ENCODE measurements at places on chromosomes 11 and 22.
A peak's percentile ranks its signal among the peaks of the same experiment; 100 is the strongest.

DNA sequence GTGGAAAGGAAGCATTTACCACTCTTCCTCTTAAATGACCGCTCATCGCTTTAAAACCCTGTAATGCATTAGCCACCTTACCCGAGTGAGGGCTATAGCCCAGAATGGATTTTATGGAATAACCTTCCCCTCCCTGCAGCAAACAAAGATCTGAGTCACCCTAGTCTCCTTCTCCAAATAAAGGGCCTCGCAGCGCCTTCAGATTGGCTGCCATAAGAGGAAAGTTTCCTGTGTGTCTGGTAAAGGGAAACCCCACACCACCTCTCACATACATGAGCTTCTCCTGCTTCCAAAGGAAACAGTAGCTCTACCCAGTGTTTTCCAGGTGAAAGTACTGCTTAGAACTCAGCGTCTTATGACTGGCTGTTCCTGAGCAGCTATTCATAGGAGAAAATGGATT, 47.8 kb downstream of the PPP2R1B start:
- peak; percentile 63 for DNase-seq

DNA sequence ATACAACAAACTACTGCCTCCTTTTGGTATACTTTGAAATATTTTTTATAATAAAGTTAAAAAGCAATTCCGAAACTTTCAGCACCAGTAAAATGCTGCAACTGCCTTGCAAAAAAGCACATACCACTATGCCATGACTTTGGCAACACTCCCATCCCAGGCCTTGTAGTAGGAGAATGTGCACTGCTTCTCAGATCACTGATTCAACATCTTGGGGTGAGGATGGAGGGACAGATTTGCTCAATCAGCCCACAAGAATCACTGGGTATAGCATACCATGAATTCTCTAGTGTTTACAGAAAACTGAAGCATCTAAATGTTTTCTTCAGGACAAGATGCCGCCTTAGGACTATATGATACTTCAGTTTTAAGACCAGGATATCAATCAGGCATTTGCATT, 14.9 kb downstream of the EIF4ENIF1 start:
- no peak for DNase-seq

GRCh38 chr22:50628543-50629134, 687 bp upstream of the ARSA start:
- DNase-seq, result no peak

- no peak for DNase-seq
Observed at GRCh38 chr11:126011265-126011664, 51.4 kb downstream of the CDON start.

GRCh38 chr11:76335842-76336241, 45.1 kb downstream of the THAP12 start:
- no peak for DNase-seq

GRCh38 chr11:131118247-131118646, 202.0 kb upstream of the SNX19 start:
- DNase-seq, result no peak

- DNase-seq, result no peak
Observed at GRCh38 chr11:126522152-126522551, 166.7 kb downstream of the ST3GAL4 start.

DNA sequence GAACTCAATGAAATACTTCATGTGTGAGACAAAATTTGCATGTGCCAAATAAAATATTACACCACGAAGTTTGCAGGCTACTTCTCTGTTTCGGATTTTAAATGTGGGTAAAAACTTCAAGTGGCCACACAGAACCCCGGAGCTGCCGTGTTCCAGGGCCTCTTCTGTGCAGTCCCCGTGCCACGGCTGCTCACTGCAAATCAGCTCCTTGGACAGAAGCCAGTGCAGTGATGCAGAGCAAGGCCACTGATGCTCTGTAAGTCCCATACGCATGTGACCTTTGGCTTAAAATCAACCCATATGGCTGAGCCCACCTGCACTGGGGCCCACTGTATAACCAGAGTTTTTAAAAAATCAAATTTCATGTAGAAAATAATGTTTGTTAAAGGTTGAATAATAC, 1309.4 kb downstream of the TBC1D22A start:
- no peak for DNase-seq

DNA sequence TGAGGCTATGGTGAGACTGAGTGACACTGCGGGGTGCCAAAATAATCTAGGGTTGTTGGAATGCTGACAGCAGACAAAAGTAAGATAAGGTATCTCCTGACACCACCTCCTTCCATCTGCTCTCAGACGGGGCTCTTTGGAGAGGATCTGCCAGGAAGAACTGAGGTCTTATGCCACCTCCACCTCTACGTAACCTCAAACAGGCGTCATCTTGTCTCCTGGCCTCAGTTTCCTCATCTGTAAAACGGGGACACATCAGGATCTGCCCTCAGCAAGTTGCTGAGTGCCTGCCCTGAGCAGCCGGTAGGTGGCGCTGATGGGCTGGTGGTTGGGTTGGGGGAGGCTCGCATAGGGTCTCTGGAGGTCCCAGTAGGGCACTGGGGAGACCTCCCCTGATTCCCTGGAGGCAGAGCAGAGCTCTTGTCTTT, 1.7 kb upstream of the MYEOV start:
- DNase-seq, result no peak

GRCh38 chr11:13150487-13150886, 127.1 kb upstream of the BMAL1 start:
- DNase-seq, result no peak

DNA sequence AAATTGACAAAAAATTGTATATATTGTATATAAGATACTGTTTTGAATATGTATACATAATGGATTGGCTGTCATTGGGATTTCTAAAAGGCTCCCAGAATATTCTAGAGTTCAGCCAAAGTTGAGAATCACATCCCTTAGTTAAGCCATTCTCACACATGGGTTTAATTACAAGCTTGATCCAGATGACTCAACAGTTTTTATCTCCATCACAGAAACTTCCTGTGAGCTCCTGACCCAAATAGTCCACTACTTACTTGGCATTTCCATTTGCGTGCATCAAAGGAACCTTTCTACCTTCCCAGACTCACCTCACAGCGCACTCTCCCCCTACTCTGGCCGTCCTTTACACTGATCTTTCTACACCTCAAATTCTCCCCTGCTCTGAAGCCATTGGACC, 184.8 kb upstream of the ARHGAP20 start:
- no peak for DNase-seq

DNA sequence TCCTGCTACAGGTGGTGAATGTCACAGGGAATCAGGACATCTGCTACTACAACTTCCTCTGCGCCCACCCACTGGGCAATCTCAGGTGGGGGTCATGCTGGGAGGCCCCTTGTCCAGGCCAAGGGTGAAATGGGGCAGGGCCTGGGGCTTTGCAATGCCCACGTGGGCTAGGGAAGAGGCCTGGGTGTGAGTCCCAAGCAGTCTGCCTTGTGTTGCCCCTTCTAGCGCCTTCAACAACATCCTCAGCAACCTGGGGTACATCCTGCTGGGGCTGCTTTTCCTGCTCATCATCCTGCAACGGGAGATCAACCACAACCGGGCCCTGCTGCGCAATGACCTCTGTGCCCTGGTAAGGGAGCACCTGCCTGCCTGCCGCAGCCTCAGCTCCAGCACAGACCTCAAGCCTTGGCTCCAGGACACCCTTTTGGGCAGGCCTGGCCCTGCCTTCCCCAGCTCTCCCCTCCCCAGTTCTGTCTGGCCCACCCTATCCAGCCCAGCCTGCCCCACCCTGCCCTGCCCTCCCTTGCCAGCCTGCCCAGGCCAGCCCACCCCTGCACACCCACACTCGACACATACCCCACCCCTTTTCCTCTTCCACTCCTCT, 9.1 kb upstream of the TAGLN start:
- no peak for DNase-seq

DNA sequence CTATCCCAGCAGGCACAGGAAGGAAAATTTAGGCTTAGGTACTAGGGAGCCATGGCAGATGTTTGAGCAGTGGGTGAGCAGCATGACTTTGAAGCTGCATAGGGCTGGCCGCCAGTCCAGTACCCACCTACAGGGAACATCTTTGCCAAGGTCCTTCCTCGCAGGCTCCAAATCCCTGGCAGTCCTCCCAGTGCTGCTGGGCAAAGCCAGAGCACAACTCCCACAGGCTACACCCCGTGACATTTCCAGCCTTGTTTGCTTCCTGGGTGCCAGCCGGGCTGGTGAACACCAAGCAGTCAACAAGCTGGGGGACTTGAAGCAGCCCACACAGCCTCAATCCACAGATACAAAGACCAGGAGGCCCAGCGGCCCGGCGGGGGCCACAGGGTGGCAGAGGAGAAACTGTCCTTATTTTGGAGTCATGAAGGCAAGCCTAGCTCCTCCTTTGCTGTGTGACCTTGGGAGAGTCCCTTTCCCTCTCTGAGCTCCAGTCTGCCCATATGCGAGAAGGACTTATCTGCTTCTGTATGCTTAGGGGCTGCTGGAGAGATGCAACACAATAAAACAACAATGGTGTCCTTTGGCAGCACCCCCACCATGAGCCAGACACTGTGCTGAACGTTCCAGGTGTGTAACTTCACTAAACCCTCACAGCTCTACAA, 28.0 kb downstream of the TPST2 start:
- no peak for DNase-seq

DNA sequence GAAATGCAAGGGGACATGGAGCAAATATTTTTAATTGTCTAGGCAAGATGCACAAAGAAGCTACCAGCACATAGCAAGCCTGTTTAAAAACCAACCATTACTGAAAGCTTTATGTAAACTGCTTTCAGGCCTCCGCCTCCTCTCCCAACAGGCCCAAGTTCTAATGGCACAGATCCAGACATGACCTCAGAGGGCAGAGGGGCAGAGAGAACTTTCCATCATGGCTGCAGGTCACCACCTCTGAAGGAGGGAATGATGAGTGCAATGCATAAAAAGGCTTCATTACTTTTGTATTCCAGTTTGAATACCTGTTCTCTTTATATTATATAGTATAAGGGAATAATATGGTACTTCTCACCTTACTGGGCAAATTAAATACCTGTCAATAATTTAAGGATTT, 15.2 kb downstream of the DDX17 start:
- DNase-seq, result no peak

- no peak for DNase-seq
Observed at GRCh38 chr11:10041748-10042446, 252.1 kb downstream of the SBF2 start.

DNA sequence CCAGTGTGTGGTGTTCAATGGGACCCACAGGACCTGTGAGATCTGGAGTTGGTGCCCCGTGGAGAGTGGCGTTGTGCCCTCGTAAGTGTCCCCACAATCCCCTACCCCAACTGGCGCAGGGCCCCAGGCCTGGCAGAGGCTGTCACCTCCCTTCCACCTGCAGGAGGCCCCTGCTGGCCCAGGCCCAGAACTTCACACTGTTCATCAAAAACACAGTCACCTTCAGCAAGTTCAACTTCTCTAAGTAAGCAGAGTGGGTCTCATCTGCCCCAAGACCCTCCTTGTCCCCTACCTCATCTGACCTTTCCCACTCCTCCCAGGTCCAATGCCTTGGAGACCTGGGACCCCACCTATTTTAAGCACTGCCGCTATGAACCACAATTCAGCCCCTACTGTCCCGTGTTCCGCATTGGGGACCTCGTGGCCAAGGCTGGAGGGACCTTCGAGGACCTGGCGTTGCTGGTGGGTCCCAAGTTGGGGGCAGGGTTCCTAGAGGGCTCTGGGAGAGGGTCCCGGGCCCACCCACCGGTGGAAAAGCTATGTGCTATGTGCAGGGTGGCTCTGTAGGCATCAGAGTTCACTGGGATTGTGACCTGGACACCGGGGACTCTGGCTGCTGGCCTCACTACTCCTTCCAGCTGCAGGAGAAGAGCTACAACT, 8.1 kb downstream of the P2RX6 start:
- DNase-seq, result no peak

DNA sequence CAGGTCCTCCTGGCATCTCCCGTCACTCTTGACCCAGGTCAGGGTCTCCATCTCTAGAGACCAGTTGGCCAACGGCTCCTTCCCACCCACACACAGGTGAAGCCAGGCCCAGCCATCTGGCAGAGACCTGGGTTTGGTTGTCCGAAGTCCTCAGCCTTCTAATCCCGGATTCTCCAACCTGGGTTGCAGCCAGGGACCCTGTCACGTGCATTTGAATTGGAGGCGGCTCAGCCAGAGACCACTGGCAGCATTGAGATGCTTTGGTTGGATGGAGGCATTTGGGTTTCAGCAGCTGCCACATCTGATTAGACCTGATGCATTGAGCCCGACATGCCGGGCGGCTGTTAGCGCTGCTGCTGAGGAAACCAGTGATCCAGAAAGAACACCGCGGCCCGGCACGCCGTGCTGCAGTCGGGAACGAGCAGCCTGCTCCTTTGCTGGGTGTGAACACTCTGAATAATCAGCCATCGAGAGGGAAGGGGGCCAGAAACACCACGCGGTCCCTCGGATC, 163.2 kb downstream of the BRD1 start:
- DNase-seq, result no peak

GRCh38 chr22:37417677-37418348, 9.5 kb downstream of the ELFN2 start:
- no peak for DNase-seq

DNA sequence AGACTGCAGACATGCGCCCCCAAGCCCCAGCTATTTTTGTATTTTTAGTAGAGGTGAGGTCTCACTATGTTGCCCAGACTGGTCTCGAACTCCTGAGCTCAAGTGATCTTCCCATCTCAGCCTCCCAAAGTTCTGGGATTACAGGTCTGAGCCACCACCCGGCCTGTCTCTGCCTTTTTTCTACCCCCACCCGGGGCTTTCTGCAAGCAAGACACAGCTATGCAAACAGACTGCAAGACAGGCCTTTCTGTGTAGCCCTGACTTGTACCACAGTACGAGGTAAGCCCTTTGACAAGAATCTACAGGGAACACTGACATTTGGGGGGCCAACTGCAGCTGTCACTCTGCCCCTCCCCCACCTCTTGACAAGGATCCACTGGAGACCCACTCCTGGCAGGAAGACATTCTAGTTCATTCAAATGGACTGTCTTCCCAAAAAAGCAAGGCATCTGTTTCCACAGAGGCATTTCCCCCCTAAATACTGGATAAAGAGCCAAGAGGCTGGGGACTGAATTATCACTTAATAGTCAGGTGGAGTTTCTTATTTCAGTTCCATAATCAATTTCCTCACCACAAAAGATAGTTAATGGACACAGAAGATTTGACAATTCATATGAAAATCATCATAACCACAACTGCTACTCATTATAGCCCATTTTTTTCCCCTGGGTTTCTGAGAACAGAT, 118.2 kb downstream of the ABTB2 start:
- DNase-seq, result no peak

GRCh38 chr11:105236664-105237063, 97.1 kb upstream of the CARD18 start:
- DNase-seq, result no peak

- peak; percentile 30 for DNase-seq
Observed at GRCh38 chr11:108069947-108070346, 51.4 kb upstream of the ACAT1 start.

GRCh38 chr11:60769273-60769672, 12.6 kb downstream of the MS4A15 start:
- no peak for DNase-seq
